ENCODE measurements at places on chromosomes 2 and 18. TPM values are rescaled to one million over a fixed set of nuclear protein-coding genes. Genes with fewer than 3 reads are reported as not detected.

DNA sequence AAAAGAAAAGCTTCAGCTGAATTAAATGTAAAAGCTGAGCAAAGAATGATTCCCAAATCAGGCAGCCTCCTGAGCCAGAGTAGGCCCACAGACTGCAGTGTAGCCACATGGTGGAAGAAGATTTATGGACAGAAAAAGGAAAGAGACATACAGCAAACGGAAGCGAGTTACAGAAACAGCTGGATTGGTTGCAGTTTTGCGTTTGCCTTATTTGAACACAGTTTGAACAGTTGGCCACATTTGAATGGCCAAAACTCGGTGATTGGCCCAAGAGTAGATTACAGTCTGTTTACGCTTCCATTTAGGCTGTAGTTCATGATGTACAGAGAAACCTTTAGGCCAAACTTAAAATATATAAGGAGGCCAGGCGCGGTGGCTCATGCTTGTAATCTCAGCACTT, 35.1 kb downstream of the SH2D6 start:
- DNase-seq: no peak

GRCh38 chr2:15788830-15789229, 151.5 kb upstream of the MYCN start:
- no peak for DNase-seq

- no peak for DNase-seq
Observed at GRCh38 chr2:73640511-73640911, 1.7 kb downstream of the NAT8 start.

GRCh38 chr18:13007248-13007560, 16.0 kb downstream of the CEP192 start:
- DNase-seq: no peak

- no peak for DNase-seq
Observed at GRCh38 chr18:51639541-51639940, 442.1 kb upstream of the MEX3C start.

DNA sequence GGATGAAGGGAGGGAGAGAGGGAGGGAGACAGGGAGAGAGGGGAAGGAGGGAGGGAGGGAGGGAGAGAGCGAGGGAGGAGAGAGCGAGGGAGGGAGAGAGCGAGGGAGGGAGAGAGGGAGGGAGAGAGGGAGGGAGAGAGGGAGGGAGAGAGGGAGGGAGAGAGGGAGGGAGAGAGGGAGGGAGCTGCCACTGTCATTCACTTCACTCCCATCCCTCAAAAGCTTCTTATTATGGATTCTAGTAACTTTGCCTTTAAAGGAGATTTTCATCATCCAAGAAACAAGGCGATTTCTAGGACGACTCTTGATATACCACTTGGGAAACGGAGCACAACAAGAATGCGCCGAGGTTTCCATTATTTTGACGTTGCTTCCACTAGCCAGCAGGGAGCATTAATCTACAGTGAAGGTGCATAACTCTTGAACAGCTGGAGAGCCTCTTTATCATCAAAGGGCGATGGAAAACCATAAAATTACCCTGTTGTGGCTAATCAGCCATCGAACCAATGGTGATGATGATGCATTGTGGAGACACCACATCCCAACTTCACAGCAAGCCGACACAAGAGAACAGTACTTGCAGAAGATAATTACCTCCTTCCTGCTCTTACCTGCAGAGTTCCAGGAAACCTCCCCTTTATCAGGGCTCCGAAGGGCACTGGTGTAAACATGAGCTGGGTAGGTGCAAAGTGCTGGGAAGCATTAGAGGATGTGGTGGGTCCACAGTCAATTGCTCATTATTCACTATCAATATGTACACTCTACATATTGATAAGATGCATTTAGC, 130.5 kb downstream of the EIPR1 start:
- no peak for DNase-seq

GRCh38 chr2:66897691-66898150, 462.8 kb downstream of the MEIS1 start:
- DNase-seq: no peak

DNA sequence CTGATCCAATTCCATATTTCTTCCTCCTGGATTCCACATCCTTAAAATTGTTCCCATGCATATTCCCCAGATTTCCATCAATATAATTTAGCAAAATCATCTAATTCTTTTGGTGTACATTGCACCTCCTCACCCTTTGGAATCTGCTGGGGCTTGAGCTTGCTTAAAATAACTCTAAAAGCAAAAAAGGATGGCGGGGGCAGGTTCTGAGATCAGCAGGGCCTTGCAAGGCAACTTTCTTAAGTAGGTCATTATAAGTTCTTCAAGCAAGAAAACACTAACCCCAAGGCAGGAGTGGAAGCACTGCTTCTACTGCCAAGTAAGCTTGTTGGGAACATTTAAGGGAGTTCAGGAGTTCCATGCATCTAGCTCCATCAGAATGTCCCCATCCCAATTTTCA, 254.3 kb upstream of the CCDC68 start:
- no peak for DNase-seq

- no peak for DNase-seq
Observed at GRCh38 chr2:33287507-33288005, 188.9 kb upstream of the RASGRP3 start.

GRCh38 chr2:182359990-182360662, 66.7 kb downstream of the PDE1A start:
- no peak for DNase-seq

GRCh38 chr2:46336283-46336959, 39.2 kb downstream of the EPAS1 start:
- DNase-seq: no peak

DNA sequence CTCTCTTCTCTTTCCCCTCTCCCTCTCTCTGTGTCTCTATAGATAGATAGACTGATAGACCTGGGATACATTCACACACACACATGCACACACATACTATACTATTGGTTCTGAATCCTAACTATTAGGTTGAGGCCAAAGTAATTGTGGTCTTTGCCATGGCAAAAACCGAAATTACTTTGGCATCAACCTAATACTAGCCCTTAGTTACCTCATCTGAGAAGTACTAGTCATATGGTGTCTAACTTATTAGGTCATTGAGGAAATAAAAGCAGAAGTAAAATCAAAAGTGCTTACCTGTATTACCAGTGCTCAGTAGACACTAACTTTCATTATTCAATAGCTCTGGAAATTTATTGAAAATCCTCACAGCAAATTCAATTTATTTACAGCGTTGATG, 451.5 kb downstream of the EPHA4 start:
- DNase-seq: no peak

GRCh38 chr2:148209603-148210002, 188.7 kb downstream of the MBD5 start:
- no peak for DNase-seq

DNA sequence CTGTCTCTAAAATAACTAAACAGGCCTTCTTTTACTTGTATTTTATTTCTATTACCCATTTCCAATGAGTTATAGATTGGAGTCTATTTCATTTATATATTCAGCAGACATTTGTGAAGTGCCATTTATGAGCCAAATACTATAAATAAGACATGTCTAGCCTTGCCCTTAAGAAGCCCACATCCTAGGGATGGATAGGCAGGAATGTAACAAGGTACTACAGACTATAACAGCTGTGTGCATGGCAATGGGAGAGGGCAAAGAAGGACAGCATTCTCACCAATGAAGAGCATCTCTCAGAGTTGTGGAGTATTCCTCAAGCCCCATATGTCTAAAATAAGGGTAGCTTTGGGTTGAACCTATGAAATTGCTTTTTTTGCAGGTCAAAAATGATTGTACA, 161.9 kb upstream of the RASGRP3 start:
- no peak for DNase-seq

DNA sequence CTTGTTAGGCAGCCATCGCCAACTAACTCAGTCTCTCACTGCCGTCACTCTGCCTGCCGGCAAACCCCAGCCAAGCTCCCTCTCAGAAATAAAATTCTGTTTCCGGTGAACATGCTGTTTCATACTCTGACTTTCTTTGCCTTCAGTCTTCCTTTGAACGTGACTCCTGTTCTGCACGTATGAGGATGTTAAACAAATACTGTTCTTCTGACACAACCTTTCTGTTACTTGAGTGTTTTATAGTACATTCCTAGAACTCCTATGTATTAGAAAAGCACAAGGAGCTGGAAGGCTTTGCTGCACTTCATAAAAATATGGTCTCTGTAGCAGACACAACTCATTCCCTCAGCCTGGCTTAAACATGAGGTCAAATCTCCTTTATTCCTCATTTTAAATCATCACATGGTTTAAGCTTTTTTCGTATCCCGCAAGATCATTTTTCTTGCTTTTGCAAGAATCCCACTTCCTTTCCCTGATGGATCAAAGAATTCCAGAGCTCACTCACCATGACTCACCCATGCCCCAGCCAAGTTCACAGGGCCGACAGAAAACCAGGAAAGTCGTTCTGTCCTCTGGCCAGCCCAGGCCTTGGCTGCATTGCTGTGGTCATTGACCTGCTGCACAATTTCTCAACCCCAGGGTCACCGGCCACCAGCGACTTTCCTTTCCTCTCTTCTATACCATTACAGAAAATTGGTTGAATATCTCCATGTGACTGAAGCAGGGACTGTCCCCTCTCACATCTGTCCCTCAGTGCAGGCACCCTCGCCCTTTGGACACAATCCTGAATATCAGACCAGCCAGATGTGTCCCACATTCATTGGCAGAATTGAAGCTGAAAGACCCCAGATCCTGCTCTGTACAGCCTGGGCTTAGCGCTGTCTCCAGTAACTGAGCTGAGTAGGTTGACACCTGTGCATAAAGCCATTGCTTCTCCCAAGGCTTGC, 183.1 kb upstream of the ARL4C start:
- DNase-seq: peak; percentile 88

DNA sequence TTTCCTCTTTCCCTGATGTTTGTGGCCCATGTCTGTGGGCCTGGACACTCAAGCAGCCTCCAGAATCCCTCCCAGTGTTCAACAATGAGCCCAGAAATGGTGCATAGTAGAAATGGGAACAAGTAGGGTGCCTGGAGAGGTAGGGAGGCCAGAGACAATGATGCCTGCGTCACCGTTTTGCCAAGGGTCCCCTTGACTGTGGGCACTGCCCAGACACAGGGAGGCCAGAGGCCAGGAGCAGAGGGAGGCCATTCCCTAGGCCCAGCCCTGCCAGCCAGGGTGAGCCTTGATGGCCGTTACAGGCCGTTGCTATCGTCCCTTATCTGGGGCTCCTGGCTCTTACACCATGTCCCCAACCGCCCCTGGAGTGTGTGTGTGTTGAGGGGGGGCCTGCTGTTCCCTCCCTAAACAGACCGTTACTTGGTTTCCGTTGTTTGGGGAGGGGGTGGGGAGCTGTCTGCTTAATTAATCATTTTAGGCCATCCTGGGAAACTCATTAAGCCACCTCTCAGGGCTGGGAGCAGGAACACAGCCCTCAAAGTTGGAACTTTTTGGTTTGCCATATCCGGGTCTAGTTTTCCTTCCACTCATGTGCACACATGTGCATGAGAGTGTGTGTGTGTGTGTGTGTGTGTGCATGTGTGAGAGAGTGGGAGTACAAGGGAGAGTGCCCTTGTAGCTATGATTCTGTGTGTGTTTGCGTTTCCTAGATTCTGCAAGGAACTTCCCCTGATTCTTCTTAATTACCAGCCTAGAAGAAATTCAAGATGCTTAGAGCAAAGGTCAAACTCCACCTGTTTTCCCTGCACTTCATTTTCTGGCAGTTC, 135.2 kb upstream of the HAAO start:
- DNase-seq: no peak

DNA sequence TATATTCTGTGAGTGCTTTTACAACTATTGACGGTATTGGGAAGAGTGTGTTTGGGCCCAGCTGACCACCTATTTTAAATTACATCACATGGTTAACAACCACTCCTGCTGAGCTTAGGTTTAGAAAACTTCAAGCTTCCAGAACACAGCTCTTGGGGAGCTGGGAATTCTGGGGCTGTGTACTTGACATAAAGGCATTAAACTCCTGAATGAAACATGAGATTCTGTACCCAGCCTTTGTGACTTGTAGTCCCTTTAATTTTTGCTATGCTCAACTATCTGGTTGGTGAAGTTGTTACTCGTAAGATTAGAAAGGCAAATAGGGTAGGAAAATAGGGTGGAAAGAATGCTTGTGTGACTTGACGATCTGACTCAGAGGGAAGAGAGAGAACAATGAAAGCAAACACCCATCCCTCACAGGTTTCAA, 66.9 kb downstream of the LTBP1 start:
- DNase-seq: no peak

- no peak for DNase-seq
Observed at GRCh38 chr18:76881744-76882143, 59.4 kb downstream of the ZNF236 start.

GRCh38 chr18:3360211-3360610, 89.8 kb upstream of the TGIF1 start:
- no peak for DNase-seq

DNA sequence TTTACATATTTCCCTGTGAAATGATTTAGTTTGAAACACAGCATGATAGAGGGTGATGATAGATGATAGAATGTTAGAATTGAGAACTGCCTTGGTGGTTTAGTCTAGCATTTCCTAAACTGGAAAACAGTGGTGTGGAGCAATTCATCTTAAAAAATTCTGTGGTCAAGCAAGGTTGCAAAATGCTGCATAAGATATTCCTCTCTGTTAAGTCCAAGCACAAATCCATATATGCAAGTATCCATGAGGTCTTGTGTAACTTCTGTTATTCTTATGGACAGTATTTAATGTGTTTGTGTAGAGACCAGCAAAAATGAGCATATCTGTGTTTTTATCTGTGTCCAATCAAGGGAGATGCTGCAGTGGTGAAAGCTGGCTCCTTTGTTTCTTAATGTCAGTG, 30.0 kb downstream of the CPS1 start:
- no peak for DNase-seq

DNA sequence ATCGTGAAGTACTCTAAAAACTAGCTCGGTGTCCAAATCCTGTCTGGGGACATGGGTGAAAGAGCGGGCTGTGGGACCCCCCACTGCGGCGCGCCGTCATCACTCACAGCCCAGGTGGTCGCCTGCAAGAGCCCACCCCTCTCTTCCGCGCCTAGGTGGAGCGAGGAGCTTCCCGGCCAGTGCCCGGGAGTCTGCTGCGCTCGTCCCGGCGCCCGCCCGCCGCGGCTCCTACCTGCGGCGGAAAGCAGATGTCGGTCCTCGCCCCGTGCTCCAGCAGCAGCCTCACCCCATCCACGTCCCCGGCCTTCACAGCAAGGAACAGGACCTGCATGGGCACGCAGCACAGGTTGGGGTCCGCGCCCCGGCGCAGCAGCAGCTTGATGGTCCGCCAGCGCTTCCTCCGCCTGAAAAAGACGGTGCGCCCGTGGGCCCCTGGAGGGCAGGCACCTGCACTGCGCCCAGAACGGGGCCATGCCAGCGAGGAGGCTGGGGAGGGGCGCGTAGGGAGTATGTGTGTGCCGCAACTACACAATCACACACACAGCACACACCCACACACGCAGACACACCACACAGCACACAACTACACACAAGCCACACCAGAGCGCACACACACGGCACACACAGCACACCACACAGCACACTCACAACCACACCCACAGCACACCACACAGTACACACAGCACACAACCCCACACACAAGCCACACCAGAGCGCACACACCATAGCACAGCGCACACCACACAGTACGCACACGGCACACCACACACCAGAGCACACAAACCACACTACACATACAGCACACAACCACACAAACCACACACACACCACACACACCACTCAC, 37.4 kb downstream of the ANKMY1 start:
- no peak for DNase-seq

The TTC39C gene
- total RNA-seq: 26.0 TPM

The ATRAID gene
- 143 TPM for total RNA-seq

The NPHP1 gene
- total RNA-seq: 5.3 TPM

The NEU2 gene
- not detected for total RNA-seq

The TRIB2 gene
- 14.2 TPM for total RNA-seq

The ARHGAP28 gene
- total RNA-seq: 2.3 TPM

The GPR39 gene
- 10.8 TPM for total RNA-seq

The ALK gene
- total RNA-seq: not detected

The ACKR3 gene
- total RNA-seq: not detected

The SOS1 gene
- total RNA-seq: 11.7 TPM

The PDCD1 gene
- total RNA-seq: 0.92 TPM
